ENCODE measurements at places on chromosomes 16 and 17.

GRCh38 chr16:19868421-19868820, 16.2 kb downstream of the GPRC5B start:
- no peak for DNase-seq

DNA sequence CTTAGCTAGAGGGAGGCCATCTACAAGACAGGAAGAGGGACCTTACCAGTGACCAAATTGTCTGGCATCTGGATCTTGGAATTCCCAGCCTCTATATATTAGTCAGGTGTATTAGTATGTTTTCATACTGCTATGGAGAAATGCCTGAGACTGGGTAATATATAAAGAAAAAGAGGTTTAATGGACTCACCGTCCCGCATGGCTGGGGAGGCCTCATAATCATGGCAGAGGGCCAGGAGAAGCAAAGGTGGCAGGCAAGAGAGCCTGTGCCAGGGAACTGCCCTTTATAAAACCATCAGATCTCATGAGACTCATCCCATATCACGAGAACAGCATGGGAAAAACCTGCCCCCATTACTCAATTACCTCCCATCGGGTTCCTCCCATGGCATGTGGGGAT, 500.2 kb downstream of the SHISA9 start:
- no peak for DNase-seq

DNA sequence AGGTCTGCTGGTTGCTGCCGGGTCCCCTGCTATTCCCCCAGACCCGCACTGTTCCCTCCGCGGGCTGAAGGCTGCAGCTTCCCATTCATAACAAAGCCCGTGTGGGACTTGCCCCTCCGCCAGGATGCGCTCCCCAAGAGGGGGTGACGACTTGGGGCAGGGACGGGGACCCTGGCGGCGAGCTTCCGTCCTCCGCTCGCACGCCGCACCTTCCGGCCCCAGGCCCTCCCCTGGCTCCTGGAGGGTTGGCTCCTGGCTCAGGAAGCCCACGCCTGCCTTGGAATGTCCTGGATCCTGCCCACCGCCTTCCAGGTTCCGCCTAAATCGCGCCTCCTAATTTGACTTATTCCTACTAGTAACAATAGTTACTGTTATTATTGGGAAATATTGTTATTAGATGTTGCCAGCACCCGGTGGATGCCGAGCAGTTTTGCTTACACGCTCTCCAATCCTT, 1.1 kb upstream of the TFAP4 start:
- peak; percentile 58 for DNase-seq

GRCh38 chr17:39171933-39172332, 6.0 kb upstream of the ARL5C start:
- no peak for DNase-seq

DNA sequence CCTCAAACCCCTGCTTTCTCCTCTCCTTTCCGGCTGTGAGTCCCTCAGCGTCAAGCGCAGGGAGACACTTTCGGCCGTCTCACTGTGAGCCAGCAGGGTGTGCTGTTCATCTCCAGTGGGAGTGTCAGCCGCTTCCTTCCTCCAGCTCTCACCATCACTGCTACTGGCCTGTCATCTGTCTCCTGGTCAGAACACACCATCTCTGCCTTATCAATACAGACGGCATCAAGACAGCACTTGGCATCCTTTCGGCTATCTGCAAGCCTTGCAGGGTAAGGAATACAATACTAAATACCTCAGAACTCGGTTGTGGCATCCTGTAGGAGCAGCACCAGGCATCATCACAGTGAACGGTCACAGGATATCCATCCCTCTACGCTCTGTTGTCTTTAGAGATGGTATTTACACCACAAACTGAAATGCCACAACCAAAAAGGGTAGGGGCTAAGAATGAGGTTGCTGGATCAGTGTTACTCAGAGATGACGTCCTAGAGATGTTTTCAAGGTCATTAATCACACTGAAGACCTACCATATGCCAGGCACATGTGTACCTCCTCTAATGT, 20.7 kb upstream of the CMTM4 start:
- no peak for DNase-seq

GRCh38 chr17:28478712-28479615, 5.5 kb downstream of the SLC13A2 start:
- DNase-seq: no peak

- no peak for DNase-seq
These were observed 69.0 kb downstream of the CDH13 start for GRCh38 chr16:82695806-82696205.

DNA sequence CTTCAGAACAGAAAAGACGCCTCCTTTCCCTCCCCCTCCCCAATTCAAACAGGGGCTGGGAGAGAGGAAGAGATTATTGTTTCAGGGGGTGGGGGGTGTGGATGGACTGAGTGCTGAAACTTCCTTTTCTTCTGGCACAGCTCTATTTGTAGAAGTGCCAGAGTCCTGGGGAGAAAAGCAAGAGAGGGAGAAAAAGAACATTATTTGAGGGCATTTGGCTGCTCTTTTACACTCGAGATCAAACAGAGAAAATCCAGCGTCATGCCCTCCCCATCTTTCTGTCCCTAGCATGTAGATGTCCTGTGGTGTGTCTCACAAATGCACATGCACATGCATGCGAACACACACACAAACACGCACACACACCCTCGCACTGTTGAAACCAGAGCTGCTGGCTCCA, 13.0 kb downstream of the ARL4D start:
- DNase-seq: no peak

DNA sequence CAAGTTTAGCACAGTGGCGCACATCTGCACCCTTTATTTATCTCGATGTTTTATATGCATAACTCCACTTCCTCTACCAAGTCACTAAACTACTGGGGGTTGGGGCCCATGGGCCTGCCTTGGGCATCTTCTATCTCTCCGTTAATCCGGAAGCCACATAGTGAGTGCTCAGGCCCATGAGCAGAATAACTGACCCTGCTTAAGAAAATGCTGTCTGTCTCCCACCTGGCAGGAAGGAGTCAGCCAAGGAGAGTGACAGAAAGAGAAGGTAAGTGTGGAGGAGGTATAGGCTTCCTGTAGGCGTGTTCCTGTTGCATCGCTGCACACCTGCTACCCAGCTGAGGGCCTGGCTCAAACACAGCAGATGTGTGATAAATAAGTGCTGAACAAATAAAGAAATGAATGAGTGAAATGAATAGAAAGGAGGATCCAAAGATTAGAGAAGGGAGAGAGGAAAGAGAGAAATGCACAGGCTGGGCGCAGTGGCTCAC, 320.1 kb downstream of the SLC39A11 start:
- no peak for DNase-seq

GRCh38 chr17:21241564-21241963, 11.6 kb downstream of the NATD1 start:
- no peak for DNase-seq

GRCh38 chr17:1083451-1084187, 86.7 kb downstream of the TIMM22 start:
- no peak for DNase-seq

All from GM12892 (cell line).